Smooth muscle cell of trachea (primary cell): ENCODE measurements at places on chromosomes 12 and 14. TPM values are rescaled to one million over a fixed set of nuclear protein-coding genes. Genes with fewer than 3 reads are reported as not detected.

GCH1 gene
- 0.73 and 6.3 TPM in 2 replicates for total RNA-seq

HOXC4 gene
- total RNA-seq = 0.15 and 0.17 TPM in 2 replicates

VAMP1 gene
- total RNA-seq = 10.2 and 19.5 TPM in 2 replicates

CAPZA3 gene
- total RNA-seq = not detected in 2 replicates

REC8 gene
- 1.8 and 2.3 TPM in 2 replicates for total RNA-seq

CCDC177 gene
- total RNA-seq = under 0.01 TPM in 2 replicates

RILPL1 gene
- 7.1 and 7.3 TPM in 2 replicates for total RNA-seq

COCH gene
- 0.33 and 0.58 TPM in 2 replicates for total RNA-seq

ABCD2 gene
- 0.17 TPM in 1 of 2 replicates, not detected in the other for total RNA-seq

BHLHE41 gene
- 0.87 and 3.1 TPM in 2 replicates for total RNA-seq

MEG3 gene
- total RNA-seq = 164 and 360 TPM in 2 replicates

CYP27B1 gene
- total RNA-seq = 0.15 and 0.33 TPM in 2 replicates

MARK3 gene
- 83.9 and 112 TPM in 2 replicates for total RNA-seq

LRRK2 gene
- 12.1 and 15.3 TPM in 2 replicates for total RNA-seq

TWF1 gene
- total RNA-seq = 137 and 161 TPM in 2 replicates

APOLD1 gene
- 2.6 and 13.7 TPM in 2 replicates for total RNA-seq

TAS2R46 gene
- total RNA-seq = 2.0 and 6.3 TPM in 2 replicates

NXPH4 gene
- total RNA-seq = 3.2 and 3.5 TPM in 2 replicates

RNF212B gene
- not detected in 2 replicates for total RNA-seq

TAS2R8 gene
- 0.29 TPM in 1 of 2 replicates, not detected in the other for total RNA-seq

PTPRO gene
- 1.2 and 2.3 TPM in 2 replicates for total RNA-seq

KIF26A gene
- 0.15 and 0.33 TPM in 2 replicates for total RNA-seq

DDHD1 gene
- 23.8 and 27.3 TPM in 2 replicates for total RNA-seq

RPGRIP1 gene
- not detected in 2 replicates for total RNA-seq

LPAR5 gene
- total RNA-seq = not detected in 2 replicates

IQSEC3 gene
- total RNA-seq = under 0.01 and 1.3 TPM in 2 replicates

ZDHHC22 gene
- not detected in 2 replicates for total RNA-seq

FBRSL1 gene
- total RNA-seq = 2.8 and 3.6 TPM in 2 replicates

OR6S1 gene
- total RNA-seq = not detected in 2 replicates

DACT1 gene
- 6.4 and 14.6 TPM in 2 replicates for total RNA-seq

SDR9C7 gene
- total RNA-seq = 0.15 TPM in 1 of 2 replicates, not detected in the other

MMP17 gene
- 11.2 and 26.1 TPM in 2 replicates for total RNA-seq

ALDH2 gene
- 20.7 and 57.9 TPM in 2 replicates for total RNA-seq

ACSM4 gene
- total RNA-seq = not detected in 2 replicates

SLC39A5 gene
- total RNA-seq = not detected in 2 replicates

IL22 gene
- total RNA-seq = not detected in 2 replicates

FOXA1 gene
- 0.15 TPM in 1 of 2 replicates, not detected in the other for total RNA-seq

TAS2R19 gene
- total RNA-seq = 4.5 and 9.6 TPM in 2 replicates

RERGL gene
- total RNA-seq = not detected in 2 replicates

GUCY2C gene
- not detected in 2 replicates for total RNA-seq

KRT75 gene
- total RNA-seq = not detected in 2 replicates

LARP4 gene
- total RNA-seq = 29.7 and 35.4 TPM in 2 replicates

KRT73 gene
- total RNA-seq = not detected in 2 replicates

POU6F1 gene
- total RNA-seq = 3.5 and 6.3 TPM in 2 replicates

COQ6 gene
- total RNA-seq = 20.0 and 22.1 TPM in 2 replicates

ACTN1 gene
- total RNA-seq = 225 and 373 TPM in 2 replicates

PRPF39 gene
- total RNA-seq = 33.4 and 42.2 TPM in 2 replicates

FAM222A gene
- total RNA-seq = 0.15 and 0.33 TPM in 2 replicates
